ENCODE measurements at places on chromosomes 7 and 10.

- no peak overlapping the region for H3K27ac ChIP-seq
- no peaks in the 10 kb centered on the region for H3K36me3 ChIP-seq
- no peaks in the 10 kb centered on the region for H3K4me1 ChIP-seq
Measured at GRCh38 chr10:30734901-30735300, 105.3 kb upstream of the LYZL2 start.

GRCh38 chr10:128614802-128615553, 488.8 kb upstream of the MKI67 start:
- no peaks in the 10 kb centered on the region for H3K4me1 ChIP-seq
- no peaks in the 10 kb centered on the region for H3K27me3 ChIP-seq
- H3K36me3 ChIP-seq = no peaks in the 10 kb centered on the region
- no peak for DNase-seq
- H3K4me3 ChIP-seq = no peak overlapping the region
- no peak overlapping the region for H3K27ac ChIP-seq

DNA sequence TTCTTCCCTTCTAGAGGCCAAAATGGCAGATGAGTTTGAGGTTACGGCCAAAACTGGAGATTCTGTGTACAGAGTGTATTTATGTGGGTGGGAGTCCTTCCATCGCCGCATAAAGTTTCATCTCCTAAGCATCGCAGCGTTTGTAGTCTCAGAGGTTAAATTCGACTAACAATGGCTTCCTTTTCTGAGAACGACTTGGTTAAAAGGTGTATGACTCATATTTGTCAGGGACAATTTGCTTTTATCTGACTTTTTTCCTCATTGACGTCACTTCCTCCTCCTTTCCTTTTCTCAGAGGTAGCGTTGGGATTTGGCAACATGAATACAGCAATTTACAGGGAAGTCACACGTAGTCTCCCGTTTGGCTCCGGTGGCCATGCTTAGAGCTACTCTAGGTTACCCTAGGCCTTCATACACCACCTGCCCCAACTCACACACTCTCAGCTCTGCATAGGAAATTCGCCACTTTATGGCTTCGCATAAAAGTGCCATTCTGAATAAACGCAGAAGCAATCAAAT, 37.6 kb upstream of the TCF7L2 start:
- no peaks in the 10 kb centered on the region for H3K4me1 ChIP-seq
- no peaks in the 10 kb centered on the region for H3K36me3 ChIP-seq
- DNase-seq = no peak
- H3K27me3 ChIP-seq = no peaks in the 10 kb centered on the region

DNA sequence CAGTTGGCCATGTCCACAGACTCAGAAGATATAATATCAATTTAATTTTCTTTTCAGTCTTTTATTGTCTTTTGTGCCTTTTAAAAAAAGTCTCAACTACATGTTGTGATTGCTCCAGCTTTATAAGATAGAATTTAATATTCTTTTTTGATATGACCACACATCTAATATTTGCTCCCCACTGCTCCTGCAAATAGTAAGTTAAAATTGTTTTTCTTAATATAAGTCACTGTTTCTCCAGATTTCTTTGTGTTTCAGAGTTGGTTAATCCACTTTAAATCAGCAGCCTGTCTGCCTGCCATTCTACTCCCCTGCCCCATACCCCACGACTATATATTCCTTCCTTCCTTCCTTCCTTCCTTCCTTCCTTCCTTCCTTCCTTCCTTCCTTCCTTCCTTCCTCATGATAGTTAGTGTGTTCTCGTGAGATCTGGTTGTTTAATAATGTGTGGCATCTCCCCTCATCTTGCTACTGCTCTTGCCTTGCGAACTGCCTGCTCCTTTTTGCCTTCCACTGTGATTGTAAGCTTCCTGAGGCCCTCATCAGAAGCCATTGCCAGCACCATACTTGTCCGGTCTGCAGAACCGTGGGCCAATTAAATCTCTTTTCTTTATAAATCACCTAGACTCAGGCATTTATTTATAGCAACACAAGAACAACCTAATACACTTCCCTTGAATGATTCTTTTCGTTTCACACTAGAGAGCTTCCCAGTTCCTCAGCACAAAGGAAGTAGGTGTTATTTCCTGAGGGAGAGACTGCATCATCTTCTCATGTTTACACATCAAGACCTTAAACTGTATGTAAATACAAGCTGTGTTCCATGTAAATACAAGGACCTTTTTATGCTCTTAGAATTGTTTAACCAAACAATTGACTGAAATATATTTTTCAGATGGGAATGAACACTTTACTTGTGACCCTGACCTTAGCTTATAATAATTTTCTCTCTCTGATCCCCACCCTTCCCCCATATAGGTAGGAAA, 24.5 kb downstream of the TAS2R16 start:
- H3K4me3 ChIP-seq = no peak overlapping the region
- DNase-seq = no peak
- H3K36me3 ChIP-seq = no peaks in the 10 kb centered on the region
- H3K27ac ChIP-seq = no peak overlapping the region

DNA sequence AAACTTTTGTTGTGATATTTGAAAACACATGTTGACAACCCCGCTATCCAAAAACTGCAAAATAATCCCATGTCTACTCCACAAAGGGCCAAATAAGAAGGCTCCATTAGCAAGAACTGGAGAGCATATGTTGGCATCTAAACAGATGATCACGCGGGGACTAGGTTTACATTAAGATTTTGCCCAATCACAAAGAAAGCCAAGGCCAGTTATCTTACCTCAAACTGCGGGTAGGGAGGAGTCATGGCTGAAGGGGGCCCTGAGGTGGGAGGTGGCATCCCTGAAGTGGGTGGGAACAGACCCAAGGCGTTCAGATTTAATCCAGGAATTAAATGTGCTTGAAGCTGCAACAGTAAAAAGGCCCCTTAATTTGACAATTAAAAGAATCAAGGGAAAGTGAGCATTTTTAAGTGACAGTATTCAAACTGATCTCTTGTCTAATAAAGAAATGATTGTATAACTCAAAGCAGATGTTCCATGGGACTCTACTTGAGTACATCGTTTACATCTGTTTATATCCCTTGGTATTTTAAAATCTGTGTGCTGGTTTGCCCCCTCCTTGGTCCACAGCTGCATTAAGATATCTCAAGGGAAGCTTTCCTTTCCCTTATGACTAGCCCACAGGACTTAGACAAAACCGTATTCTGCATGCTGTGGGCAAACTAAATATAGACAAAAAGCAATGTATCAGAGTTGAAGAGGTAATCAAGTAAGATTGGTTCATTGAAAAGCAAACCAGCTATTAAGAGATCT, 42.9 kb downstream of the MALSU1 start:
- no peaks in the 10 kb centered on the region for H3K27me3 ChIP-seq
- H3K27ac ChIP-seq = no peak overlapping the region
- no peak overlapping the region for H3K4me3 ChIP-seq
- DNase-seq = no peak
- peaks cover 11% of the 10 kb centered on the region for H3K4me1 ChIP-seq

GRCh38 chr10:64617085-64617484, 1095.9 kb downstream of the REEP3 start:
- H3K36me3 ChIP-seq = no peaks in the 10 kb centered on the region
- no peak overlapping the region for H3K4me3 ChIP-seq
- H3K4me1 ChIP-seq = no peaks in the 10 kb centered on the region
- no peak for DNase-seq
- H3K27me3 ChIP-seq = no peaks in the 10 kb centered on the region

DNA sequence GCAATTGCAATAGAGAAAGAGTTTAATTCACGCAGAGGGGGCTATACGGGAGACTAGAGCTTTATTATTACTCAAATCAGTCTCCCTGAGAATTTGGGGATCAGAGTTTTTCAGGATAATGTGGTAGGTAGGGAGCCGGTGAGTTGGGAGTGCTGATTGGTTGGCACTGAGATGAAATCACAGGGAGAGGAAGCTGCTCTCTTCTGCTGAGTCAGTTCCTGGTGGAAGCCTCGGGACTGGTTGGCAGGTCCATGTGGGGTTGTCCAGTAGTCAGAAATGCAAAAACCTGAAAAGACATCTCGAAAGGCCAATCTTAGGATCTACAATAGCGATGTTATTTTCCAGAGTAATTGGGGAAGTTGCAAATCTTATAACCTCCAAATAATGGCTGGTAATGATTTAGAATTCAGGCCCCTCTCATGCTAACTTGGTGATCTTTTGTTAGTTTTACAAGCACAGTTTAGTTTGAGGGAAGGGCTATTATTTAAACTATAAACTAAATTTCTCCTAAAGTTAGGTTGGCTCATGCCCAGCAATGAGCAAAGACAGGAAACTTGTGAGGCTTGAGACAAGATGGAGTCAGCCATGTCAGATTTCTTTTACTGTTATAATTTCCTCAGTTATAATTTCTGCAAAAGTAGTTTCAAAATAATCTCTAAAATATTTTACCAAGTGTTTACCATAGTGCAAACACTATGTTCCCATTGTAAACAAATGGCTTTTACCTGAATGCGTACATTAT, 39.4 kb upstream of the SLC25A13 start:
- no peak for DNase-seq
- H3K27me3 ChIP-seq = no peaks in the 10 kb centered on the region
- no peak overlapping the region for H3K27ac ChIP-seq
- H3K4me3 ChIP-seq = no peak overlapping the region
- no peaks in the 10 kb centered on the region for H3K36me3 ChIP-seq
- H3K4me1 ChIP-seq = no peaks in the 10 kb centered on the region

DNA sequence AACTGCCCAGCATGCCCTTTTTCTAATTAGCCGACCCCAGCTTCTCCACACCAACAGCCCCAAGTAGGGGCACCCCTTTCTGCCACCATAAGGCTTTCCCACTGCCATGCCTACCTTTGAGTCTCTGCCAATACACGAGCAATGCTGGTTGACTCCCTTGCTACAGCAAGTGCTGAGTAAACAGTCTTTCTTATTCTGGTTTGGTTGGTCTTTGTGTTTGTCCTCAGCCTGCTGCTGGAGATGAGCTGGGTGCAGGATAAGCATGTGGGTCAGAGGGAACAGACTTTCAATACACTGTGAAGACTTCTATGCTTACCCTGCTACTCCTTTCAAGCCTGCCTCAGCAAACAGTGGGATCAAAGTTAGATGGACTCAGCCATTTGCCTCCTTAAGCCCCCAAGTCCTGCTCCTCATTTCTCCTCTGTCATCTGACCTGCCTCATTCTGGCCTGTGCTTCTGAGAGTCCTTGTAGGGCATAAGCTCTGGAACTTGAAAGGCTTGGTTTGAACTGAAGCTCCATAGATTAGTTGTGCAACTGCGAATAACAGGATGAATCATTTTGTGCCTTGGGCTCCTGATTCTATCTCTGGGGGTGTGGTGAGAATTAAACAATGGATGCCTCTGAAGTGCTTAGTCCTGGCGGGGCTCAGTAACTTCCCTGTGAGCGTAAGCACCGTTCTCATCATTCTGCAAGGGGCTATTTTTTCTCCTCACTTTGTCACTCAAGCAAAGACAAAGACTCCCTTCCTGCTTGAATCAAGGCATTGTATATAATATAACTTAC, 533.8 kb upstream of the DPP6 start:
- H3K27ac ChIP-seq = no peak overlapping the region
- DNase-seq = no peak
- no peak overlapping the region for H3K4me3 ChIP-seq
- H3K4me1 ChIP-seq = no peaks in the 10 kb centered on the region
- H3K36me3 ChIP-seq = no peaks in the 10 kb centered on the region
- no peaks in the 10 kb centered on the region for H3K27me3 ChIP-seq

DNA sequence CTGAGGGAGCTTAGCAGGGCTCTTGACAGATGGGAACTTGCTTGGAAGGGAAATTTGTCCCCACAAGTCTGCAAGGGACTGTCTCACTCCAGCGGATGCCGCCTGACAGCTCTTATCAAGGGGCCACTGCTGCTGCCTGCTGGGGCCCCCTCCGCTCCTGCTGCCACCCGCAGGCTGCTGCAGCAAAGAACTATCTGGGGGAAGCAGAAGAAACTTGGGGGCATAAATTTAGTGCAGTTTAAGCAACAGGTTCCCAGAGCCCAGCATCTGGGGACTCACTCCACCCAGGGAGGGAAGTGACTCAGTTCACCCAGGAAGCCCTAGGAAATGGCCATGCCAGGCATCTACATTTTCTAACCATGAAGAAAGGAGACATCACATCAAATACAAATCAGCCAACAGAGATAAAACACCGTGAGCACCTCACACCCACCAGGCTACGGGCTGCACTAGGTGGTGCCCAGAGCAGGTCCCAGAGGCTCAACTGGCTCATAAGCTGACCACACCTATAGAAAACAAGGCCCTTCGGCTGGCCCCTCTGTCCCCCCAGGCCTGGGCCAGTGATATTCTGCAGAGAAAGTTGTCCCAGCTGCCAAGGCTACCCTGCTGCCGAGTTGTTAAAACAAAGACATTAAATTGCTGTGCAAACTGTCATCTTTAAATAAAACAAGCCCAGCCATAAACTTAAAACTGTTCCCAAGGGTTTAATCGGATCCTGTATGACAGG, 3.7 kb downstream of the RGS10 start:
- H3K27me3 ChIP-seq = no peaks in the 10 kb centered on the region
- H3K36me3 ChIP-seq = no peaks in the 10 kb centered on the region
- H3K4me1 ChIP-seq = peaks cover 27% of the 10 kb centered on the region
- H3K27ac ChIP-seq = peak overlapping the region; percentile 89
- H3K4me3 ChIP-seq = peak overlapping the region; percentile 61

DNA sequence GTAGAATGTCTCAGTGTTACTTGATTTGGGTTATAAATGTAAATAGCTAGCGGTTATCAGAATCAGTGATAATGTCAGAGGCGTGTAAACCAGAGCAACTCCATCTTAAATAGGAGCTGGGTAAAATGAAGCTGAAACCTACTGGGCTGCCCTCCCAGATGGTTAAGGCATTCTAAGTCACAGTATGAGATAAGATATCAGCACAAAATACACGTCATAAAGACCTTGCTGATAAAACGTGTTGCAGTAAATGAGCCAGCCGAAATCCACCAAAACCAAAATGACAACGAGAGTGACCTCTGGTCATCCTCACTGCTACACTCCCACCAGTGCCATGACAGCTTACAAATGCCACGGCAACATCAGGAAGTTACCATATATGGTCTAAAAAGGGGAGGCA, 172.3 kb downstream of the CHRM2 start:
- no peak overlapping the region for H3K27ac ChIP-seq
- no peaks in the 10 kb centered on the region for H3K4me1 ChIP-seq
- H3K36me3 ChIP-seq = no peaks in the 10 kb centered on the region
- DNase-seq = no peak
- no peak overlapping the region for H3K4me3 ChIP-seq

- H3K36me3 ChIP-seq = no peaks in the 10 kb centered on the region
- H3K27ac ChIP-seq = no peak overlapping the region
- H3K4me1 ChIP-seq = no peaks in the 10 kb centered on the region
- no peaks in the 10 kb centered on the region for H3K27me3 ChIP-seq
- no peak for DNase-seq
- no peak overlapping the region for H3K4me3 ChIP-seq
Measured at GRCh38 chr10:60760711-60761210, 17.5 kb upstream of the CDK1 start.

GRCh38 chr10:86644794-86645445, 9.4 kb upstream of the OPN4 start:
- no peaks in the 10 kb centered on the region for H3K27me3 ChIP-seq
- no peaks in the 10 kb centered on the region for H3K4me1 ChIP-seq
- no peak overlapping the region for H3K4me3 ChIP-seq
- no peak for DNase-seq
- H3K36me3 ChIP-seq = no peaks in the 10 kb centered on the region
- H3K27ac ChIP-seq = no peak overlapping the region

GRCh38 chr7:98254516-98254915, 2.5 kb upstream of the TECPR1 start:
- no peaks in the 10 kb centered on the region for H3K27me3 ChIP-seq
- H3K36me3 ChIP-seq = no peaks in the 10 kb centered on the region
- no peak overlapping the region for H3K4me3 ChIP-seq
- H3K4me1 ChIP-seq = peaks cover 27% of the 10 kb centered on the region

- H3K36me3 ChIP-seq = no peaks in the 10 kb centered on the region
- H3K4me1 ChIP-seq = no peaks in the 10 kb centered on the region
- no peak overlapping the region for H3K27ac ChIP-seq
- no peak overlapping the region for H3K4me3 ChIP-seq
- DNase-seq = no peak
Measured at GRCh38 chr7:28698840-28699239, 259.3 kb downstream of the TRIL start.

Measured in naive thymus-derived CD4-positive, alpha-beta T cell (primary cell).